ENCODE measurements at places on chromosomes 2 and 18.

DNA sequence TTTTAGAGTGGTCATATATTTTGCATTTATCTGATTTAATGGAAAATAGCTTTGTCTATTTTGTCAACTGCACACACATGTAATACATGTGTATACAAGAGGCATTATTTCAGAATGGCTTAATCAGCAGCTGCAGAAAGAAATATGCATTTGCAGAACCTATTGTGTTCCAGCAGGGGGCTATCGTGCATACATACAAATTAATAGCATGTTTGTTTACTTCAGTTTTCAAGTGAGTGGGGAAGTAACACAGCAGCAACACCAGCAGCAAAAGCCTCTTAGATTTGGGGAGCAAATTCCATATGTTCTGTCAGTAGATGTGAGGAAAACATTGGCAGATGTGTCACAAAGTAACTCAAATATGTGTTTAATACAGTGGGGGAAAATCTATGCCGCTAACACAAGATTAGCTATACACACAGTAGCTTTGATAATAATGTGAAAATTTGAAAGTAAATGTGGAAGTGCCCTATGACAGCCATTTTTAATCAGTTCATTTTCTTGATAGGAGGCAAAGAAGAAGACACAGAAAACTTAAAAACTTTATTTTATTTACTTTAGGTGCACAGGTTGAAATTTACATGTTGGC, 218.1 kb downstream of the WDR7 start:
- no peak for DNase-seq

GRCh38 chr2:105362862-105363591, 25.7 kb downstream of the C2orf49 start:
- DNase-seq: no peak

DNA sequence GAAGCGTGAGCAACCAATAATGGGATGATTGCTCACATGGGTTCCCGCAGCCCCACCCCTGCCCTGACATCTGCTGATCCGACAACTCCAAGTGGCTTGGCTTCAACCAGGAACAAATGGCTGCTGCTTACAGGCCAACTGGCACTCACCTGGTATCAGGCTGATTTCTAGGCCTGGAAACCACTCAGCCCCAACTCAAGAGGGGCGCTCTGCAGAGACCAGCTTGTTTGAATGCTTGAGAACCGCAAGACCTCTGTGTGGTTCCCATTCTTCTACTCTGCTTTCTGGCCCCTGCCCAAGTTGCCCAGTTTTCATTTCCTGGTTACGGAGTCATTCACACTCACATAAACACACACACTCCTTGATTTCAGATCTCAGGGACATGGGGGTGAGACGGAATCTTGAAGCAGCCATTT, 52.0 kb downstream of the TNP1 start:
- no peak for DNase-seq

DNA sequence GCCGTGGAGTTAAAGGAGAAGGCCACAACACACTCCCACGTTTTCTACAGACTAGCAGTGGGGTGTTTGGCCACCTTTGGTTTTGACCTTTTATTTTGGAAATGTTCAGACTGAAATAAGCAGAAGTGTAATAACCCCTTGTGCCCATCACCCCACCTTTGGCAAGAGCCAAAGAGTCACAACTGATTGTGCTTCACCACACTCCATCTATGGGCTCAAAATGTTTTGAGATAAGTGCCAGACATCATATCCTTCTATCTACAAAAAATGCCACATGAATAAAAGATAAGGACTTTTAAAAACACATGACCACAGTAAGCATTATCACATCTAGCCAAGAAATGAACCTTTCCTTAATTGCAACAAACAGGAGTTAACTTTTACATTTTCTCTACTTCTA, 9.9 kb upstream of the GPR35 start:
- DNase-seq: no peak

DNA sequence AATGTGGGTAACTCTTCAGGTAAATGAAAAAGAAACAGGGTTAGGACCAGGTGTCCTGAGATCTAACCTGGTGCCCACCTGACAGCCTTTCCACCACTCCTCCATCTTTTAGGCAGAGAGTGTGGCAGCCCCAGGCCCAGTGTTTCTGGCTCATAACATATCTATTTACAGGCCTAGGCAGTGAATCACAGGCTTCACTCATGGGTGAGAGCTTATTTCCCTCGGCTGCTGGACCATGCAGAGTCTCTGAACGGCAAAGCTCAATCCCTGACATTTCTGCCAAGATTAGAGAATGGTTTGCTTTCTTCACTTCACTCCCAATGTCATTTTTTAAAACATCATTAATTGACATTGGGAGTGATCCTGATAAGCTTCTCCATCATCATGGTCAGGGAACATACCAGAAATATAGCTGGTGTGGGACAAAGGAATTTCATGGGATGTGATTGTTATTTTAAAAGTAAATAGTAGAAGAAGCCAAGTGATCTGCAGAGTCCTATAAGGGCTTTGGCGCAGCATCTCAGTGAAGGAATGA, 323.9 kb downstream of the SETBP1 start:
- no peak for DNase-seq

DNA sequence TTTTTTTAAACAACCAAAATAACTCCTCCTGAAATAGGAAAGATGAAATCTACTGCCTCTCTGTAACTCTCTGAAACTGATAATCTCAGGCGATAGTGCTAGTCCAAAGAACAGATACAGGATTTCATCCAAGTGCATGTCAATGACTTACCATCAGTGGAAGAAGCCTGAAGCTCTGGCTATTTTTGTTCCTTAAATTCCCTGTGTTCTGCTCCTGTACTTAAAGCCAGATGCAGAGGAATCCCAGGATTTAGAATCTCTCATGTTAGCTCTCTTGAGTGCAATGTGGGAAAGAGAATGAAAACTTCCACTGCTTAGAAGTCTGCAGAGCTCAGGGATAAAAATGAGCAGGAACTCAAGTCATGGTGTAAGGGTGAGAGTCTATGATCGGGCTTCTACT, 291.9 kb downstream of the TCF4 start:
- no peak for DNase-seq

DNA sequence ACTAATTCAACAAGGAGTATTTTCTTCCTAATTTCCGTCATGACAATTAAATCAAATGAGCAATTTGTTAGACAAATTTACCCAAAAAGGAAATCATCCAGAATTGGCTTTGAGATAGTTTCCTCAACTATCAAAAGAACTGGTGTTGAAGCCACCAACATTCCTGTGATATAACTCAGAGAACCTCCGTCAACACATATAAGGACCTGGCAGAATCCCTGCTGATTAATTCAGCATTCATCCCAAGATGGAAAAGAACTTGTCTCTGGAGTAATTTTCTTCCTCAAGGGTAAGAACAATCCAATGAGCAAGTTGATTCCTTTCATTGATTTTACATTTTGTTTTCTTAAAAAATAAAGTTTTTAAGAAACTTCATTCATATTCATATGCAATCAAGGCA, 62.0 kb downstream of the MBD2 start:
- no peak for DNase-seq

- DNase-seq: no peak
These were observed 41.5 kb downstream of the KCMF1 start for GRCh38 chr2:85012431-85012830.

GRCh38 chr2:120110062-120110362, 97.1 kb downstream of the EPB41L5 start:
- DNase-seq: no peak

- DNase-seq: no peak
These were observed 506.8 kb upstream of the ZEB2 start for GRCh38 chr2:145026456-145027455.

DNA sequence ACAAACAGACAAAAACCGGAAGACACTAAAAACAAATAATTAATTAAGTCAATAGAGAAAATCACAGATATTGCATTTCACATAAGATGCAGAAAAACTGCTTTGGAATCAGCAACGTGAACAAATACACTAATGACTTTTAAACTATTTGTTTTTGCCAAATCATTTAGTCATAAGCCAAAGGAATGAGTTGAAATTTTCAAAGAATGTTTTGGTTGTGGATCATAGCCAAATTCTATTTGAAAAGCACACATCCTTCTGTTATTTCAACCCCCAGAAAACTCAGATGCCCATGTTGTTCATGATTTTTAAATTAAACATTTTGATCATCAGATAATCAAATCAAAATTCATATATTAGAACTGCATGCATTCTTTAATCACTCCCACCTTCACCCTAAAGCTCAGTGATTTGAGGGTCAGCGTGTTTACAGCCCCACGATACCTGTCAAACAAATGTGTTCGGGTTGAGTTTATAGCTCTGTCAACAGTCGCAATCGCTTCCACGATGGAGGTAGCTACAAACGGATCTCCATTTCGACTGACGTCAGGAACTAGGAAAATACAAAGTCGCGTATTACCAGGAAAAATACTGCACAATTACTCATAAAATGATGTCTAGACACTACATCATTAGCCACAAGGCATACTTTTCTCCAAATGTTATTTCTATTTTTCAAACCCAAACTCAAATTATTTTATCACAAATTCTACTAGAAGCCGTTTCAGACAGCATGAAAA, 90.2 kb downstream of the PXDN start:
- DNase-seq: no peak

DNA sequence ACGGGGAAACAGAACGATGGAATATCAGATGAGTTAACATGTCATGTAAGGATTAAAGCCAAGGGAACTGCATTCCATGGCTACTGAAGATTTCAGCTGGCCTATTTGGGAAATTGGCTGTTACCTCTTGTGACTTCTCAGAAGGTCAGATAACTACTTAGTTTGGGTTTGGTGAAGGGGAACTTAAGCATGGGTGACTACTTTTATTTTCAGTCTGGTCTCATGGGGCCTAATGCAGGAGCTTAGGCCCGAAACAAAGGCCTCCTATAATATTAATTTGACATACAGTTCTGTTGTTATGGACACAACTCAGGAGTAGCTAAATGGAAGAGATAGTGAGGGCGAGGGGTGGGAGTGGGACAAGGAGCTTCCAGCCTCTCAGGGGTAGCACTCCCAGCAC, 44.0 kb upstream of the TXNDC2 start:
- DNase-seq: no peak

GRCh38 chr18:12515550-12515949, 107.8 kb downstream of the PRELID3A start:
- no peak for DNase-seq

DNA sequence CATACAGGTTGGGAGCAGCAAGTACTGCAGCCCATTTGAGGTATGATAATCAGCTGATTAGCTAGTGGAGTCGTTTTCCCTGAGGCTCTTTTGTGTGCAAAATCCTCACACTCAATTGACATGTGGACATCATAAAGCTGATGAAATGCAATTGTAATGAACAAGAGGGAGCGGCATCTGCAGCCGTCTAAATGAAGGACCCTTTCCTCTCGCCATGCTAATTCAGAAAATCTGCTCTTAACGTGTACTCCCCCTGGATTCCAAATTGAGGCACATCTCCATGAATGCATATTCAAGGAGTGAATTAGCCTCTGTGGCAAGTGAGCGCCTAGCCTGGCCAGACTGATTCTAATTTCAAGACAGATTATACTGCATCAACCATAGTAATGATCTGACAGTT, 260.9 kb upstream of the ATP5MC3 start:
- DNase-seq: no peak

GRCh38 chr2:16373341-16373740, 292.3 kb downstream of the CYRIA start:
- DNase-seq: no peak

- DNase-seq: no peak
These were observed 224.0 kb upstream of the TANK start for GRCh38 chr2:160936044-160936806.

- DNase-seq: no peak
These were observed 163.8 kb downstream of the ETAA1 start for GRCh38 chr2:67560771-67561456.

DNA sequence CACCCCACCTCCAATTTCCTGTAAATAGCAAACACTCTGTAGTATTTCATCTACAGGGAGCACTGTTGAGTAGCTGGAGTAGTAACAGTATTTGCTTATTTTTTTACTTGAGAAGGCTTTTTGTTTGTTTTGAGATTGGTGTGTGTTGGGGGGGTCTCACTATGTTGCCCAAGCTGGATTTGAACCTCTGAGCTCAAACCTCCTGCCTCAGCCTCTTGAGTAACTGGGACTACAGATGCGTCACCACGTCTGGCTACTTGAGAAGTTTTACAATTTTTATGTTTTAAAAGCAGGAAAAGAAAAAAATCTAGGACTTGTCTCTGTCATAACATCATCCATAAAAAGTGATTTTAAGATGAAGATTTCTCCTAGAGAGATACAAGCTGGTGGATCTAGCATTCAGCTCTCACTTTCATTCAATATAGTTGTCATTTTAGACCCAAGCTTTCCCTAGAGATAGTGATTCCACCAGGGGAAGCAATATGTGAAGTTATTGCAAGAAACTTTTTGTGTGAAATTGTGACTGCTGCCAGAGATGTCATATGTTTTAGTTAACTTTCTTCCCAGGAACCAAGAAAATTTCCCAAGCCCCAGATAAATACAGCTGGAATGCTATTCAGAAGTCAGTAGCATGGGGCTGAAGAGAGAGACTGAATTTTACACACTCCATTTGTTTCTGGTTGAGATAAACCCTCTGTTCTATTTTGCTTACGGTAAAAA, 60.2 kb upstream of the MAP4K3 start:
- no peak for DNase-seq

- DNase-seq: no peak
These were observed 79.7 kb upstream of the LRATD1 start for GRCh38 chr2:14552818-14553217.

- no peak for DNase-seq
These were observed 43.4 kb downstream of the GAREM1 start for GRCh38 chr18:32427084-32427900.

DNA sequence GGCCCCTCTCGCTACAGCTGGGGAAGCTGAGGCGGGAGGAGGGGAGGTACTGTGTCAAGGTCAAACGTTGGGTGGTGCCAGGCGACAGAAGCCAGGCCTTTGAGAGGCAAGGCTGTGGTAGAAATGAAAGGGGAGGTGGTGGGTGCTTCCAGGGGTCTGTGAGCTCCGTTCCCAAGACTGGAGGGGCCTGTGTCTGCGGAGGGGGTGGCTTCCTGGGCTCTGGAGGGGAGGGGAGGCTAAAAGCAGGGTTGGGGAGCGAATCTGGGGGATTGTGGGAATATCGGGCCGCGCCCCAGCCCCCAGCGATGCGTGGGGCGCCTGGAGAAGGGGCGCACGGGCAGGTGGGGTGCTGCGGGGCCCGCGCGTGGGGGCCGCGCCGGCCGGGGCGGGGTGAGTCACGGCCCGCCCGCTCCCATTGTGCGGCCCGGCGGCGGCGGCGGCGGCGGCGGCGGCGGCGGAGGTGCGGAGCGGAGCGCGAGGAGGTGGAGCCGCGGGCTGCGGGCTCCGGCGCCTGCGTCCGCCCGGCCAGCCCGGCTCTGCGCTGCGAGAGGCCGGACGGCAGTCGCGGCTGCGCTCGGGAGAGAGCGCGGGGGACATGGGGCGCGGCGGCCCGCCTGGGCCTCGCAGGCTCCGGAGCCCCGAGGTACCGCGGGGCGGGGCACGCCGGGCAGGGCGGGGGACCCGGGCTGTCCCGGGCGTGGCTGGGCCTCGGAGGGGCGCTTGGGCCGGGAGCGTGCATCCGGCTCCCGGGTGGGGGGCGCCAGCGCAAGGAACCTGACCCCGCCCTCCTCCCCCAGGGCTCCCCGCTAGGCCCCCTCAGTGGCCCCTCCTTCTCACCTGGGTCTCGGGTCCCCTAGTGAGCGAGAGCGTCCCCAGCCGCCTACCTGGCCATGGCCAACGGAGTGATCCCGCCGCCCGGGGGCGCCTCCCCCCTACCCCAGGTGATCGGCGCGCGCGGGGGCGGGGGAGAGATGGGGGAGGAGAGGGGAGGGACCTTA, at the start of gene SLC4A3:
TSS of gene SLC4A3 (plus strand) at position 528 of the 998 bp plus-strand sequence. CDS start at position 891, 363 bp downstream.
- no peak for DNase-seq

GRCh38 chr2:38148501-38148900, 72.5 kb upstream of the CYP1B1 start:
- DNase-seq: no peak
